Activated T-cell treated with anti-CD3 and anti-CD28 coated beads for 4 hours (primary cell): ENCODE measurements at places on chromosomes 3 and 15.

DNA sequence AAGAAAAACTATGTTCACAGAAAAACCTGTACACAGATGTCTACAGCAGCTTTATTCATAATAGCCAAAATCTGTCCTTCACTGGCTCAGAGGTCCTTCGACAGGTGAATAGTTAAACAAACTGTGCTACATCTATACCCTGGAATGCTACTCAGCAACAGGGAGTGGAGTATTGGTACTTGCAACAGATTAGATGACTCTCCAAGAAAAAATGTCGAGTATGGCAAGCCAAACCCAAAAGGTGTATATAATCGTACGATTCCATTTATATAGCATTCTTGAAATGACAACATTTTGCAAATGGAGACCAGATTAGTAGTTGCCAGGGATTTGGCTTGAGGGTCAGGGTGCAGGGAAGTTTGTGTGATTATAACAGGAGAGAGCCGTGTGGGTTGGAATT, 22.4 kb upstream of the RGMA start:
- no peak for DNase-seq

- no peak for DNase-seq
These were observed 366.6 kb downstream of the SOX2 start for GRCh38 chr3:182078316-182078715.

GRCh38 chr15:50024281-50024680, 94.8 kb downstream of the ATP8B4 start:
- DNase-seq = no peak

GRCh38 chr15:60534546-60534945, 55.6 kb upstream of the ICE2 start:
- no peak for DNase-seq

GRCh38 chr3:69200384-69201068, 78.1 kb upstream of the LMOD3 start:
- DNase-seq = peak; percentile 40

DNA sequence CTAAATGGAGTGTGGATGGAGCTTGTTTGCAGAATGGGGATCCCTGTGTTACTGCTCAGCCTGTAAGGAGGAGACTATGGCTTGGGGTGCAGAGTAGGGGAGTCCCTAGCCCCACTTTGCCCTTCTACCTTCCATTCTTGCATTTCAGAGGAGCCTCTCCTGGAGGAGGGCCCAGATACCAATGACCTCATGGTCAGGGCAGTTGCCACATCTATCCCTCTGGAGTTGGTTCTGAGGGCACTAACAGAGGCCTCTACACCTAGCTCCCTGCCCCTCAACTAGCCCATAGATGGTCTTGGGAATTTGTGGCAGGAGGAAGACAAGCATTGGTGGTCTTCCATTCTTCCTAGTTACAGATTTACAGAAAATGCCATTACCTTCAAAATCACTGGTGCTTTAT, 6.1 kb downstream of the SKOR1 start:
- no peak for DNase-seq

DNA sequence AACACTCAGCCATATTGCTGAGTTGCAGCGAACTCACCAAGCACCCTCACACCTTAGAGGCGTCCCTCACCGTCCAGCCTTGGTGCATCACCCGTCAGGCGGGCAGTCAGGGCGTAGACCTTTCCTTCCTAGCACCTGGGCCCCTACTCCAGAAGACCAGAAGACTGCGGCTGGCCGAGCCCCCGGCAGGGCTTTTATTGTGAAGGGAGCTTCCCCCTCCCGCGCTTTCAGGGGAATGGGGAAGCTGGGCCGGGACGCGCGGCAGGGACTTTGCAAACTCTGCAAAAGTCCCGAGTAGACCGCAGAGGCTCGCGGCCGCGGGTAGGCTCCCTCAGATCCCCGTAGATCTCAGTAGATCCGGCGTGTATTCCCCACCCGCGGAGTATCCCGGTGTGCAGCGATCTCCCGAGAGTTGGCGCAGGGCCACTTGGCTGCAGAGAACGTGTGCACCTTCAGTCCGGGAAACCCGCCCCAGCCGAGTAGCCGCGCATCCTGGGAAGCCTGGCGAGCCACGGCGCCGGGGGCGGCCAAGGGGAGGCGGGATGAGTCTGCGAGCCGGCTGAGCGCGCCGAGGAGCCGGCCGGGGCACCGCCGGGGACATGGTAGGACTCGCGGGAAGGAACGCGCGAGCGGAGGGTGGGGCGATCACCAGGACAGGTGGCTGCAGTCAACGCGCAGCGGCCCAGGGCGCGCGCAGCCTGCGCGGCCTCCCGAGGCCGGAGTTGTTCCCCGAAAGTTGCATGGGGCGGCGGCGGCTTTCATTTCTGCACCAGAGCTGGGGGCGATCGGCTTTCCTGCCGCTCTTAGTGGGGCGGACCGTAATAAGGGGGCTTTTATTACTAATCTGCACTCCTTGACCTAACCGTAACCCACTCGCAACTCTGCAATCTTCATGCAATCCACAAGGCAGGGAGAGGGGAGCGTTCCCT, at the start of gene GASK1A:
GASK1A (plus strand) TSS at position 268 of the 929 bp plus-strand sequence; CDS start at position 600, 332 bp downstream.
- no peak for DNase-seq

DNA sequence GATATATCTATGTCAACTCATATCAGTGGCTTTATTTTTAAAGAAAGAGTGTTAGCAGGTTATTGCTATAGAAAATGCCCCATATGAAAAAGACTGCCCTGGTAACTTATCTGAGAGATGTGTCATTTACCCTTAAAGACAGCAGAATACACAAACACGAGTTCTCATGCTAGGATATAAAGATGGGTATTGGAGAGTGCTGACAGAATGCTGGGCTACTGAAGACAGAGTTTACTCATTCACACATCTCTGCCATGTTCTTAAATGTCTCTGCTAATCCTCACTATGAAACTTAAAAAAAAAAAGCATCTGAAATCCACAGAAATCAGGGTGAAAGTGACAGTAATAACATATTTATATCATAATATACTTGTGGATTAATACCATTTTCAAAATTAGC, 126.7 kb downstream of the FOXP1 start:
- no peak for DNase-seq
